Subcutaneous preadipocyte (primary cell): ENCODE measurements at places on chromosomes 1 and 21. TPM values are rescaled to one million over a fixed set of nuclear protein-coding genes. Genes with fewer than 3 reads are reported as not detected.

The FYB2 gene
- not detected in 2 replicates for total RNA-seq

The RGS1 gene
- not detected in 2 replicates for total RNA-seq

The RNU1-1 gene
- total RNA-seq = under 0.01 TPM in 2 replicates

The FMOD gene
- total RNA-seq = 0.59 and 3.3 TPM in 2 replicates
